ENCODE measurements at places on chromosomes 2 and 18.

DNA sequence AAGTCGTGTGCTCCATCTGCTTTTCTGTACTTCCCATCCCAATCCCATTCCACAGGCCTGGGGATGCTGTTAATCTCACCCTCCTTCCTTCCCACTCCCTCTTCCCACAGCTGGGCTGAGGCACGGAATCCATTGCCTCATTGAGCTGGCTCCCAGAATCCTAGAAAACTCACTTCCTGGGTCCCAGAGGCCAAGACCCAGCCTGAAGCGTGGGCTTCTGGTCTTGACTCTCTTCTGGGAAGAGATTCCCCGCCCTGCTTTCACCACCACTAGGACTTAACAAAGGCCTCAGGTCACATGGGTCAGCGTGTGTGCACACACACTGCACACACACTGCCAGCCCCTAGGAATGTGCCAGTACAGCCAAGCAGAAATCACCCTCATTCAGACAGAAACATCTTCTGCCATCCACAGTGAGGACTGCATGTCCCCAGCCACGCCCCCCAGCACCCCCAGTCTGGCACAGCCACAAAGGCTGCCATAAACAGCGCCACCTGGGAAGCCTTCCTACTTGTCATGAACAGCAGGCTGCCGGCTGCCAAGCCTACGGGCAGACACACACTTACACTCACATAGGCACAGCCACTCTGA is 165.8 kb downstream of the TNS1 start:
- DNase-seq, result peak; percentile 48

DNA sequence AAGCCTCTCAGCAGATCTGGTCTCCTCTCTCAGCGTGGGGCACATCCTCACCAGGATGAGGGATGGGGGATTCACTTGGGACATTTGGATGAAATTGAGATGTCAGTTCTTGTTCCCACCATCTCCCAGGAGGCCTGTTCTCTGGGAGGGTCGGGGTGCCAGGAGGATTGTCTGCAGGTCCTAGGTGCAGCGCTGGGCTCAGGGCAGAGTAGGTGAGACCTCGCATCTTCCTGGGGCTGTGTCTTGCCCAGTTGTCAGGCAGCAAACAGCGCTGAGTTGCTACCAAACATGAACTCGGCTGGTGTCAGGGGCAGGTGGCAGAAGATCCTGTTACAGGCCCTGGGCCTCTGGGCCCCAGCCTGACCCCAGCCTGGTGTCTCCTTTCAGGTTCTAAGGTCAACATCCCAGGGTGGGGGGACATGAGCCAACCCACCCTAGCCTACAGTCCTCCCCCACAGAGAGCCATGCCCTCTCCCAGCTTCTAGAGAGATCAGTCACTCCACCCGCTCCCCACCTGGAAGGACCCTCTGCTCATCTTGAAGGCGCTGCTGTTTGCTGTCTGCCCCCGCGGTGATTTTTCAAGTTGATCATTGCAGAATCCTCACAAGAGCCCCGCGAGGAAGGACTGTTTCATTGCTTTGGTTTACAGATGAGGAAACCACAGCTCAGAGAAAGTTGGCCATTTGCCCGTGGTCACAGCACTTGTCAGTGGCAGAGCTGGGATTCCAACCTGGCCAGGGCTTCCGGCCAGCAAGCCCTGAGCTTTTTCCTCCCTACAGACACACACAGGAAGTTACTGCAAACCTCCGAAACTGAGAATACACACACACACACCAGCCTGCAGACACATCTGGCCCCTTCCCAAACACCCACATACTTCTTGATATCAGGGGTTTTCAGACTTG is 83.9 kb downstream of the STPG4 start:
- DNase-seq, result peak; percentile 96

DNA sequence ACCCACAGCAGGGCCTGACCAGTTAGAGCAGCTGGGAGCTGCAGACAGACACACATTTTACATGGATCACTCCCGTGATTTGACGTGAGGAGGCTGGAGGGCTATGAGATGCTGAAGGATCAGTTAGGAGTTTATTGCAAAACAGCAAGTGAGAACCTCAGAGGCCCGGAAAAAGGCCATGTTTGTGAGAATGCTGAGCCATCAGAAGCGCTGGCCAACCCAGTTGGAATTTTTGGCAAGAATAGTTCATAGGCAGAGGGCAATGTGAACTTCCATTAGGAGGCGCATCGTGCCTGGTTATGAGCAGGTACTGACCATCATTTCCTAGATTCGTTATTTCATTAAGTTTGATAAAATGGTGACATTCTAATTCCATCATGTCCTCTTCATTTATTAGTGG is 23.3 kb upstream of the LMAN1 start:
- DNase-seq, result no peak

- peak; percentile 74 for DNase-seq
Observed at GRCh38 chr2:96342085-96342484, 6.5 kb downstream of the NCAPH start.

Data from Daoy (cell line).